ENCODE measurements at places on chromosomes 7 and 10.

DNA sequence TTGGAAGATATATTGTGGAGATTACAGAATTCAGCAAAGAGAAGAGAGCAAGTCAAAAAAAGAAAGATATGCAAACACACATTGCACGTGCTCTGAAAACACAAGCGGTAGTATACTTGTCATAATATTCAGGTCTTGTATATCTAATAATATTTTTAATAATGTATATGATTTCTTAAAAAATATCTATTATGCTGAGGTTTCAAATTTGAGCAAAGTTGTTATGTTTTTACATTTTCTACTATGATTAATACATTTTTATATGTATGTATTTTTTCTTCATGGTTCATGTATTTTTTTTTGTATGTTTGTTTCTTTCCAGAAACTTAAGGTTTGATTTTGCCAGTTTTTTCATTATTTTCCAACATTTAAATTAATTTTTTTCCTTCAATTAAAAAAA is 752.4 kb upstream of the VSTM2A start:
- DNase-seq, result no peak

DNA sequence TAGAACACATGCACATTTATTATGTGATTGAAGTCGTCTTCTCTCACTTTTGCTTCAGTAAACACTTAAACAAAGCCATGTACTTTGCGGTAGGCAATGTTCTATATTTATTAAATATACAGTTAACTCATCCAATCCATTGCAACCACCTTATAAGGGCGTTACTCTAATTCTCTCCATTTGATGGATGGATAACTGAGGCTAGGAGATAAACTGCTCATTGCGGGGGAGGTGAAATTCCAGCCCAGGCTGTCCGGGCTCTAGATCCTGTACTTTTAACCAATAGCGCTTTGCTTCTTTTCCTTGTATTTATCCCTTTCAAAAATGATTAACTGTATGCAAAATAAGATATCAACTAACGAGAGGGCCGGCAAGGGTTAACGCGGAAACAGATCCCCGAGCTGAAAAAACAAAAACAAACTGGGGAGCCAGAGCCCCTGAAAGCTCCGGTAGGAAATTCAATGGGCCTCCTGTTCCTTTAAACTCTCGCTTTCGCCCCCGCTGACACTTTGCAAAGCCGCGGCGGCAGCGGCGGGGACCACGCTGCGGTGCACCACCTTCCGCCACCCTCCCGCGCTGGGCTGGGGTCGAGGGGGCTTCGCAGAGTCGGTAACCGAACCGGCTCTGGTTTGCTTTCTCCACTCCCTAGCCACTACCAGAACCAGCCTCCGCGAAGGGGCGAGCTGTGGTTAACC is 1.0 kb upstream of the PLXDC2 start:
- DNase-seq, result no peak

DNA sequence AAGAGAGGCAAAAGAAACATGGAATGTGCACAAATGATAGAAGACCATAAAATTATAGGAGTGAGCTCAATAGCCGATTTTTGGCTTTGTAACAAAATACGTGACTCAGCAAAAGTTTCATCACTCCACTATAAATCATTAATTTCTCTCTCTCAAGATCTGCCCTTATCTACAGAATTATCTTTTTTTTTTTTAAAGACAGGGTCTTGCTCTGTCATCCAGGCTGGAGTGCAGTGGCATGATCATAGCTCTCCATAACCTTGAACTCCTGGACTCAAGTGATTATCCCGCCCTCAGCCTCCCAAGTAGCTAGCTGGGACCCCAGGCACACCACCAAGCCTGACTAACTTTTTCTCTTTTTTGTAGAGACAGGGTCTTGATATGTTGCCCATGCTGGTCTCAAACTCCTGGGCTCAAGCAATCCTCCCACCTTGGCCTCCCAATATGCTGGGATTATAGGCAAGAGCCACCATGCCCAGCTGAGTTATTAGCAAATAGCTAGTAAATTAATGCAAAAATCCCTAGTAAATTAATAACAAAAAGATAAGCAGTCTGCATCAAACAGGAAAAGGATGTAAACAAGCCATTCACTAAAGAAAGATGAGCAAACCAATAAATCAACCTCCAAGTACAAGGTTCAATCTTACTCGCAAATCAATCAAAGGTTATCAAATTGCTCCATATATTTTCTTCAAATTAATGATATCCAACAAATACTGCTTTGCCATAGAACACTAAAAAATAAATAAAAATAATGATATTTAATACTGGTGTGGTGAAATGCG is 450.7 kb downstream of the PARD3 start:
- DNase-seq, result no peak

DNA sequence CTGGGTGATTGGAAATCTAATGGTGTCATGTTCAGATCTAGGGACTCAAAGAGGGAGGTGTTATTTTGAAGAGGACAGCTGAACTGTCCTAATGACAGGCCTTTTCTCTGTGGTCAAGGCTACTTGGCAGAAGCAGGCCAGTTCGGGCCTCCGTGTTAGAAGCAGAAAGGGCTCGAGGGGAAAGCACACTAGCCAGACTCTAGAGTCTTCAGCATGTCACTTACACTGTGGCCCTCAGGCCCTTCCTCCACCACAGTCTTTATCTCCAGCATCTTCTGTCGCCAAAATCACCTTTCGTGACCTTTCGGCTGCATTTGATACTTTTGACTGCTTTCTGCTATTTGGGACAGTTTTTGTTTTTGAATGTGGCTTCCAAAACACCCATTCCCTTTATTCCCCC is 123.3 kb downstream of the CNNM2 start:
- DNase-seq, result no peak
